ENCODE measurements at places on chromosomes 7 and 10.

- no peak for DNase-seq
These were observed 19.9 kb upstream of the FAM180A start for GRCh38 chr7:135768467-135768866.

DNA sequence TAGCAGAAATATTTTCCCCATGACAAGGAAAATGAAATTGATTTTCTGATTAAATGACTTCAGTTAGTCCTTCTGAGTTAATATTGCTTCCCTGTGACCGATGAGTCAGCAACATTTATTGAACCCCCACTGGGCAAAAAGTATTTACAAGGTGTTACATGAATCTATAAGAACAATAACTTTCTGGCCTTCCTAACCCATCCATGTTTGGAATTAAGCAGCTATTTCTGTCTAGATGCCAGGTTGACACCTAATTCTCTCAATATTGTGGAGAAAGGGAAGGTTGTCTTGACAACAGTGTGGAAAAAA lies 112.9 kb upstream of the JAZF1 start:
- DNase-seq = no peak

- DNase-seq = no peak
These were observed 59.9 kb downstream of the TNS3 start for GRCh38 chr7:47521816-47522561.

DNA sequence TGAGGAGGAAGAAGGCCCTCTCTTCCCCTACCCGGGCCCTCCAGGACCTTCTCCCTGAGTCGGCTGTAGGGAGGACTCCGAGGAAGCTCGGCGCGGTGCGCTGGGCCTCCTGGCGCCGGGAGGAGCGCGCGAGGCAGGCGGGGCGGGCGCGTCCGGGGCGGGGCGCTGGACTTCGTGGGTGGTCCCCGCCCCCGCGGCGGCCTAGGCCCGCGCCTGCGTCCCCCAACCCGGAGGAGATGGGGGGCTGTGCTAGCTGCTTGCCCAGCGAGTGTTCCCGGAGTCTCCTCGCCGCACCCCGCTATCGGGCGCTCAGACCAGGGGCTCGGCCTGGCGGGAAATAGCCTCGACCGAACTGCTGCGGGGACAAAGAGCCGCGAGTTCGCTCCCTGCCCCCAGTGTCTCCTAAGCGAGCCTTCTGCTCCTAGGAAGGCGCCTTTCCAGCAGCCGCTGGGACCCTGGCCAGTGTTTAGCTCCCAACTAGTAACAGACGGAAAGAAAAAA lies 19.2 kb upstream of the SMO start:
- DNase-seq = peak; percentile 80

DNA sequence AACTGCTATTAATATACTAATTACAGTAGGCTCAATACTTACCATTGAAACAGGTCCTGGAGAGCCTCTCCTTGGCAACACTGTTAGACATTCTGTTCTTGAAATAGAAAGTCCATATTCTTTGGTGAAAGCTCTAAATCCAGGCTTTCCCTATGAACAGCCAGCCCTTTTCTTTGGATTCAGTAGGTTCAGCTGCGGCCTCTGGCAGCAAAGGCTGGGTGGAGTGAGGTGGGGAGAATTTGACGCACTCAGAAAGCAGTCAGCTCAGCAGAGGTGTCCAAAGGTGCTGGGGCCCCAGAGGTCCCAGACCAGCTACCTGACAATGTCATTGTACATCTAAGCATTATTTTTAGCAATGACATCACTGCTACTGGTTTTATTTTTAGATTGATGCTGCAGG lies 146.1 kb downstream of the GRK5 start:
- no peak for DNase-seq

DNA sequence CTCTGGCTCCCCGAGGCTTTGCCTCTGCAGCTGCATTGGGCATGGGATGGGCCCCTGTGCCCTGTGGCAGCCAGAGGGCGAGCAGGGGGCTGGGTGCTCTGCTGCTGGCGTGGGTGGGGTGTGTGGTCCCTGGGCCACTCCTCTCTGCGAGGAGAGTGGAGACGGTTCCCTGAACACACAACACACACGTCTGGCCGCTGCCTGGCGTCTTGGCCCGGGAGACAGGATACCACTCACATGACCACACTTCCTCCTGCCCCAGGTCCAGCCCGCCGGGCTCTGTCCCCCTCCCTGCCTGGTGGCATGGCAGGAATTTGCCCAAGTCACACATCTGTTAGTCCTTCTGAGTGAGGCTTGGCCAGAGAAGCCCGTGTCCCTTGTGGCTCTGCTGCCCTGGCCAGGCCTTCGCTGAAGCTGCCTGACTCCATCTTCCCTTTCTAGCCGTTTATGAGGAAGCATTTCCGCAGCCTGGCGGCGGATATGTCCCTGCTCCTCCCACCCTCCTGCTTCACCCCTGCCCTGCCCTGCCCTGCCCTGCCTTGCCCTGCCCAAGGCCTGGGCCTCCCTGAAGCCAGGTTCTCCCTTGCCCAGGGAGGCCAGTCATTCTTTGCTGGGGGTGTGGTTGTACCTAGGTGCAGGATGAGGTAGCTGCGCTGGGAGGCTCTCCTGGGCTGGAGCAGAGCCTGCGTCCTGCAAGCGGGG lies 3.0 kb downstream of the BRI3 start:
- peak; percentile 89 for DNase-seq

DNA sequence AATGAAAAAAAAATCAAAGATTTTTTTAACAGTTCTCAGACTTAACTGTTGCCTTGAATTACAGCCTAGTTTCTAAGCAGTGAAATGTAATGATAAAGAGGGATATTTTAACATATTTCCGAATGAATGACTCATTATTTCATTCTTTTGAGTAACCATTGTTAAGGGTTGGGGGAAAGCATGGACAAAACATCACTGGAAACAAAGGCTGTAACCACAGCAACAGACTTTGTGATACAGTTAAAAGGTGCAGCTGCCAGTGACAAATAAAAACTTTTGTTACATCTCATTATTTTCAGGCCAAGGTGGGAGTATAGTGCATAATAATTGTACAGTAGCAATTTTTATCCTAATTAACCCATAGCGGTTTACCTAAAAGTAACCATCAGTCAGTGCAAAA lies 172.6 kb downstream of the LRRTM3 start:
- DNase-seq = no peak

DNA sequence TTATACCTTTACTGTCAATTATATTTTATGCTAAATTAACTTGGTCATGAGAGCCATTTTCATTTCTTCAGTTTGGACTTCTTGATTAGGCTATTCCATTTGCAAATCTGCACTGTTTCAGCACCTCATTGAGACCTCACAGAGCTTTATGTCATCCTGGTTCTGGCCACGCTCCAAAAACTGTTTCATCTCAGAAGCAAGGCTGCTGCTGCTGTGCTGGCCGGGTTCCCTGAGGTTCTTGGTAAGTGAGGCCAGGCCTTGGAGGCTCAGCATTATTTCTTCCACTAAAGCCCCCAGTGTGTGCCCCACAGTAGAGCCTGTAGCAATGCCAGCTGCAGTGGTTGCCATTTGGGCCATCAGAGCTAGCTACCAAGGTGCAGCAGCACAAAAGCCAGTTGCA lies 7.8 kb upstream of the ZNF485 start:
- peak; percentile 46 for DNase-seq

DNA sequence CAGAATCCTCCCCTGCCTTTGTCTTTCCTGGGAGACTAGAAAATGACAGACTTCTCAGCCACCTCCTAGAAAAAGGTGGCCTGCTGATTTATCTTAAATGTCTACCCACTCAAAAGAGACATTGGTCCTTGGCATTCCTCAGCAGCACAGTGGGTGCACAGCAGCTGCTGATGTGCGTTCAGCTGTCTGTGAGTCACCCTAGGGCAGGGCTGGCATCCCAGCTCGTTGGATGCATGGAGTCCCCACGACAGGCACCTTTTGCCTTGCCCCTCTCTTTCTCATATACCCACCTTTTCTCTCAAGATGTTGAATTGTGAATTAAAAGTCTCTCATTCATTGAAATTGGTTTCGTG lies 113.0 kb downstream of the DOCK1 start:
- no peak for DNase-seq
